Activated T-cell treated with anti-CD3 and anti-CD28 coated beads for 4 hours (primary cell): ENCODE measurements at places on chromosomes 16 and 17.

DNA sequence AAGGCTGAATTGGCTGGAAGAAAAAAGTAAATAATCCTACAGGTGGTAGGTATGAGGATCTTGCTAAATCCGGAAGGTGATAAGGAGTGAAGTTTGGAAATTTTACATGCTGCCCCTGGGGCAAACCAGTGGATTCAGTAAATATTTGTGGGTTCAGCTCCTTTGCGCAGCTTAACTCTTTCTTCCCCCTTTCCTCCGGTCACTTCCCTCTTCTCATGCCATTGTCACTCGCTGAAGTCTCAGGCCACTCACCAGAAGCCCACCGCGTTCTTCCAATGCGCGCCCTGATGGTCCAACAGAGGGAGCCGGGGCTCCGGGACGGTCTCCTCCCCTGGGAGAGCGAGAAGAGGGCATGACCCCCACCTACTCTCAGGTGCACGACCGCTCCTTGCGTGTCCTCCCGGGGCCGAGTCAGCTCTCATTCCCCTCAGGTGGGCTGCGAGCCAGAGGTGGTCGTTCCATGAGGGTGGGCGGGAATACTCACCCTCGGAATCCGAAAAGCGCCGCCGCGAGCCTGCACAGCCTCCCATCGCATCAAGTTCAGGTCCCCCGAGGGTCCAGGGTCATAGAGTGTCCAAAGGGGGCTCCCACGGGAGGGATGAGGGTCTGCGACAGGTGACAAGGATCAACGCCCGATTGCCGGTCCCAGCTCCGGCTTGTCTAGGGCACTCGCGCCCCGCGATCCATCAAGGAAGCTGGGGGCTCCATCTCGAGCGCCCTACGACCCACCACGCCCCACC is 474 bp downstream of the CLN3 start:
- no peak for DNase-seq

GRCh38 chr17:59668816-59669215 is 38.4 kb downstream of the PTRH2 start:
- DNase-seq = no peak

DNA sequence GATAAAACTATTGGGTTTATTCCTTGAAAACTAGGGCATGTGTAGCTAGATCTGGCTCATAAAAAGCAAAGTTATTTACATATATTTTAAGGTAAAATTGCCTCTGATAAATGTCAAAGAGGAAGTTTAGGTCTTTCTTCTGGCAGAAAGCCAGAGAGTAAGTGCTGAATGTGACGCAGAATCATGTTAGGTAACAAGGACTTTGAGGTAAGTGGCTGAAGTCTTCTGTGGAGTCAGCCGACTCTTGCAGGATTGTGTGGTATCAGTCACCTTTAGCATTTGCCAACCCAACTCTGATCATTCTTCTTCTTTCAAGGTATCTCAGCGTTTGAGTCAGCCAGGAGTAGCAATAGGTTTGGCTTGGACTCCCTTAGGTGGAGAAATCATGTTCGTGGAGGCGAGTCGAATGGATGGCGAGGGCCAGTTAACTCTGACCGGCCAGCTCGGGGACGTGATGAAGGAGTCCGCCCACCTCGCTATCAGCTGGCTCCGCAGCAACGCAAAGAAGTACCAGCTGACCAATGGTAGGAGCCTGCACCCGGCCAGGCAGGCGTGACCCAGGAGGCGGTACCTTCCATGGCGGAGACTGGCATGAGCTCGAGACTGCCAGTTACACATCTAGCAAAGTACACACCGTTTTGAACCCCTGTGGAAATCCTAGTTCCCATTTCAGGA is 37.9 kb downstream of the SIAH1 start:
- DNase-seq = no peak

- no peak for DNase-seq
These were observed 943 bp upstream of the PIP4K2B start for GRCh38 chr17:38800237-38800760.

DNA sequence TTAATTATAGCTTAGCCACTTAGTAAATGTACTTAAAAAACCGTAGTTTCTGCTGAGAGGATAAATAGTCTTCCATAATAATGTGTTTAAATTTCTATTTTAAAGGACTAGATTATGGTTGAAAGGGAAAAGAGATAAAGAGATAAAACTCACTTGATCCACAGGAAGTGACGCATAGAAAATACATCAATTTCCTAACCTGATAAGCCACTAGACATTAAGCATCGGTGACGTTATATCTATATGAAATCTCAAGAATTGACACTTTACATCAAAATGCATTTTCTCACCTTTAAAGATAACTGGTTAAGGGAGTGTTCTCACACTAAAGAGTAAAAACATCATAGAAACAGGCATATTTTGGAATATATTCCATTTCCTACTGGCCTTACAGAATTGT is 5.8 kb downstream of the FBXO47 start:
- DNase-seq = no peak

GRCh38 chr17:17151962-17152361 is 54.2 kb downstream of the PLD6 start:
- DNase-seq = no peak

GRCh38 chr16:84324434-84325262 is 30.0 kb downstream of the WFDC1 start:
- no peak for DNase-seq

GRCh38 chr16:68644715-68645493 is at the start of gene CDH3:
Gene CDH3 (plus strand): TSS chr16:68645310. CDS start chr16:68645380, 70 bp downstream.
- peak; percentile 4 for DNase-seq

DNA sequence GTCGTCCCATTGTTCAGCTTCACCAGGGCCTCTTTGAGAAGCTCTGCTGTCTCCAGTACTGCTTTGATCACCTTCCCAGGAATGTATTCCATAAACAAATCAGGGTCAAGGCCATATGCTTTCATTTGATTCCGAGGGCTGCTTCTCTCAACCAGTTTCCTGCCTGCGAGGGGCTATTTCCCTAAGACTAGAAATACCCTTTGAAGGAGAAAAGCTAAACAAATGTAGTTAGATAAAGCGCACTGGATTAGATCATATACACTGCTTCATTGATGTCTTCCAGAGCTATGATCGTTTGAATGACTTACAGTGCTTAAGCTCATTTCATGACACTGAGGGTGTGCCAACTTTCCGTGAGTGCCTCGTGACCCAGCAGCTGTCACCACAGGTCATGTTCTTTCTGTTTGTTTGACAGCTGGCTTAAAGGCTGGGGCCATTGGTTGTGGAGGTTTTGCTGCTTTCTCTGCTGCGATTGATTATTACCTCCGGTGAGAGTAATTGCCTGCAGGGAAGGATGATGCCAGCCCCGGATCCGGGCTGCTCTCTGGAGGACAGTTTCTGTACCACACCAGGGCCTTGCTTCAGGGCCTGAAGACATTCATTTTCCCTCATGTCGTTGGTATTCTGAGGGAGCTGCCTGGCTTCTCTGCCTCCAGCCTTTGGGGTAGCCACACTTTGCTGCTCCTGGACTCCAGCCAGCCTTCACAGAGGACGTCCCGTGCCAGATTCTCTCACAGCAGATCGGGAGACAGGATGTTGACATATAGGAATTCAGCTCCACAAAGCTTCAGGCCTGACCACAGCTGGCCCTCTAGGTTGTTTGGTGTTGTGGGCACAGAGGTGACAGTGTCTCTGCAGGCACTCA is 3.9 kb downstream of the TIMM22 start:
- no peak for DNase-seq

DNA sequence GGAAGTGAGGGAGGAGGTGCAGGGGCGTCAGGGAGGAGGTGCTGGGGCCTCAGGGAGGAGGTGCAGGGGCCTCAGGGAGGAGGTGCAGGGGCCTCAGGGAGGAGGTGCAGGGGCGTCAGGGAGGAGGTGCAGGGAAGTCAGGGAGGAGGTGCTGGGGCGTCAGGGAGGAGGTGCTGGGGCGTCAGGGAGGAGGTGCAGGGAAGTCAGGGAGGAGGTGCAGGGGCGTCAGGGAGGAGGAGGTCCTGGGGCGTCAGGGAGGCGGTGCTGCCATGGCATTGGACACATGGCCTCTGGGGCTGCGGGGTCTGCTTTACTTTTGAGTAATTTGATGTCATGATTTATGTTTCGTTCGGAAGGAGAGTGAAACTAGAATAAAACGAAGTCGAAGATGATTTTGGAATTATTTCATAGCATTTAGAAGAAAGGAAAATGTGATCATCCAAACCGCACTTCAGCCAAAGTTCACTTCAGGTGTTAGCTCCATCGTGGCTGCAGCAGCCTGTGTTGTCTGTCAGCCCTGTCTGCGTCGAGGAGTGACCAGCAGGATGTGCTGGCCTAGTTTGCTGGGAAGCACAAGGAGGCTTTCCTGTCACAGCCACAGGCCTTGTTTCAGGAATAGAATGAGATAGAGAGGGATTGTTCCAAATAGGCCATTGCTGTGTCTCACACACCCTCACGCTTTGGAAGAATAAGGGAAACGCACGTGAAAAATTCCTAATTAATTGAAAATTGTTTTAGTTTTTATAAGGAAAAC is 42.8 kb downstream of the RAB11FIP3 start:
- DNase-seq = no peak

- DNase-seq = no peak
These were observed 17.0 kb downstream of the PRCD start for GRCh38 chr17:76556765-76557367.
